ENCODE measurements at places on chromosomes 1 and 21. TPM values are rescaled to one million over a fixed set of nuclear protein-coding genes. Genes with fewer than 3 reads are reported as not detected.

ADAM30 gene
- not detected for total RNA-seq

GRCh38 chr1:109776911-109777310 is 13.2 kb upstream of the EPS8L3 start:
- DNase-seq, result peak; percentile 88

DNA sequence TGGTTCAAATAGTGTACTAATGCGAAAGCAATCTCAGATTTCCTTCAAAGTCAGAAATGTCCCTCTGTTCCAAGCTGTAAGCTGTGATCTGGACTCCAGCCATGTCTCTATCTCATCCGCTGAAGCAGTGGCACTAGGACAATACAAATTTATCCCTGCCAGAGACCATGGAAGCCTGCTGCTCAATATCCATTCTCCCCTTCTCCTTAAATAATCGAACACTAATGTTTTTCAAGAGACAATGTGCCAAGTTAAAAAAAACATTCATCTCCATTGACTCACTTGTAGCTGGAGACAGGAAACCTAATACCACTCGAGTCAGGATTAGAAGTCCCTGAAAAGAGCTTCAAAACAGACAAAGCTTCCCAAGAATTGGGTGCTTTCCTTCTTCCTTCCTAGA is 38.5 kb upstream of the PGBD5 start:
- DNase-seq, result no peak

- no peak for DNase-seq
These were observed 40.1 kb upstream of the CXADR start for GRCh38 chr21:17472592-17473271.

DNA sequence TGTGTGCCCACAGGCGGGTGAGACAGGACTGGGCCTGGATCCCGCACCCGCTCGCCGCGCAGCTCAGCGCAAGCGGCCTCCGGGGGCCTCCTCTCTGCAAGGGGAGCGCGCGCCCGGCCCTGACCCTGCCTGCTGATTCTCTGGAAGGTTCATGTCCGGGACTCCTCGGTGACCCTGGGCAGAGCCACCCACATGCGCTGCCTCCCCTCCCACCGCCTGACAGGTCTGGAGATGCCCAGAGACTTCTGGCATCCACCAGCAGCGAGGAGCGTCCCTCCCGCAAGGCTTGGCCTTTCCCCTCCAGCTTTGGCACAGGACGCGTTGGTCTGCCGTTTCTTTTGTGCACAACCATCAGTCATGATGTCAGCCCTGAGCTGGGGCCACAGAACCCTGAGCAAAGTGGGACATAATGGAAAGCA is 42.0 kb upstream of the COL6A2 start:
- peak; percentile 89 for DNase-seq

DNA sequence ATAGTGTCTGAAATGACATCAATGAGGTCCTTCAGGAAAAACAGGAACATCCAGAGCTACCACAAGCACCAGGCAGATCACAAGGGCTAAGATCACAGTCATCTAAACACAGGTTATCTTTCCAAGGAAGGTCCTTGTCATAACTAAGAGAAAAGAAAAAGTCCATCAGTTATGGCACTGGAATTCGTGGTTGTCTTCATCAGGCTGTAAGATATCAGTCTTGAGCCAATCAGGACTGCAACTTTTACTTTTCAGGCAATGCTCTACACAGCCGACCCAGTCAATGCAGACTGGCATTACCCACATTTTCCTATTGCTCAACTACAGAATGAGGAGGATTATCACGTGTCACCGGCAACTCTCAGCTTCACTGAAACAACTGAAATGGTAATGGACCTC is 26.4 kb downstream of the SORT1 start:
- DNase-seq, result no peak
